ENCODE measurements at places on chromosomes 4 and X.

DNA sequence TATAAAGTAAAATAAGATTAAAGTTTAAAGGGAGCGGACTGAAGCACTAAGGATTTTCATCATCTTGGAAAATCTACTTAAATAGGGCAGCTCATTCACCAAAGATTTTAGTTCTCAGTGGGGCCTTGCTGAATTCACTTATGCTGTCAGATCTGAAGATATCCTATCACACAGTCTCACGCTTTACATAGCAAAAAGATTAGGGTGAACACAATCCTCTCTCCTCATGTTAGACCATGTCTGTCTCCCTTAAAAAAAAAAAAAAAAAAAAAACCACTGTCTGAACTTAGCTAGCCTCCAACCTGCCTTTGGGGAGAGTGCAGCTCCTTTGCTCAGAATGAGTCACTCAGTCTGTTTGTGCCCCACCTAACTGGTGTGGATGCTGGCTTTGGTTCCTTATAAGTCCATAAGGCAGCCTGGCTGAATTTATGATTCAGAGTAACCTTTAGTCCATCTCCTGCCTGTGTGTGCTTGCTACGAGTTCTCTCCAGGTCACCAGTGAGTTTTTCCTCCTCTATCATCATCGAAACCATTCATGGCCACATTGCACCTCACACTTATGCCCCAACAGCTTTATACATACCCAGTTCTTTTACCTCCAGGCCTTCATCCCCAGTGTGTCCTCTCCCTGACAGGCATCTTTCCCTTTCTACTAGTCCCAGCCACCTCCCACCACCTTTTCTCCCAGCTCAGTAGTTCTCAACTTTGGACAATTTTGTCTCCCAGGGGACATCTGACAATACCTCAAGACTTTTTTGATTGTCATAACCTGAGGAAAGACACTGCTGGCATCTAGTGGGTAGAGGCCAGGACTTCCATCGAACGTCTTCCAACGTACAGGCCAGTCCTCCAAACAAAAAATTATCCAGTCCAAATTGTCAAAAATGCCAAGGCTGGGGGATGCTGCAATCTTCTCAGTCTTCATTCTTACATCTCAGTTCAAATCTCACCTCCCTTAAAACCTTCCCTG lies 220.7 kb upstream of the EMCN start:
- DNase-seq = peak; percentile 96

GRCh38 chr4:31548823-31549222 lies 828.7 kb downstream of the PCDH7 start:
- DNase-seq = no peak

DNA sequence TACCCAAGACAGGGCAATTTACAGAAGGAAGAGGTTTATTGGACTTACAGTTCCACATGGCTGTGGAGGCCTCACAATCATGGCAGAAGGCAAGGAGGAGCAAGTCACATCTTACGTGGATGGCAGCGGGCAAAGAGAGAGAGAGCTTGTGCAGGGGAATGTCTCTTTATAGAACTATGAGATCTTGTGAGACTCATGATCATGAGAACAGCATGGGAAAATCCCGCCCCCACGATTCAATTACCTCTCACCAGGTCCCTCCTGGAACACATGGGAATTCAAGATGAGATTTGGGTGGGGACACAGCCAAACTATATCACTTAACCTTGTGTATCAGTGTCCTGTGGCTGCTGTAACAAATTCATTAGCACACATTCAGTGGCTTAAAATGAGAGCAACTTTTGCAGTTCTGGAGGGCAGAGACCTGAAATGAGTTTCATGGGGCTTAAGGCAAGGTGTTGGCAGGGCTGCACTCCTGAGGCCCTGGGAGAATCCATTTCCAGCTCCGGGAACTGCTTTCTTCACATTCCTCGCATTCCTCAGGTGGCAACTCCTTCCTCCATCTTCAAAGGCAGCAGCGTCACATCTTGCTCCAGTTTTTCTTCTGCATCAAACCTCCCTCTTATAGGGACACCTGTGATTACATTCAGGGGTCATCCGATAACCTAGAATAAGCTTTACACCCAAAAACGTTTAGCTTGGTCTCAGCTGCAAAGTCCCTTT lies 22.3 kb upstream of the NSG1 start:
- DNase-seq = no peak

GRCh38 chr4:40998675-40999358 lies 215.5 kb downstream of the APBB2 start:
- DNase-seq = peak; percentile 58

DNA sequence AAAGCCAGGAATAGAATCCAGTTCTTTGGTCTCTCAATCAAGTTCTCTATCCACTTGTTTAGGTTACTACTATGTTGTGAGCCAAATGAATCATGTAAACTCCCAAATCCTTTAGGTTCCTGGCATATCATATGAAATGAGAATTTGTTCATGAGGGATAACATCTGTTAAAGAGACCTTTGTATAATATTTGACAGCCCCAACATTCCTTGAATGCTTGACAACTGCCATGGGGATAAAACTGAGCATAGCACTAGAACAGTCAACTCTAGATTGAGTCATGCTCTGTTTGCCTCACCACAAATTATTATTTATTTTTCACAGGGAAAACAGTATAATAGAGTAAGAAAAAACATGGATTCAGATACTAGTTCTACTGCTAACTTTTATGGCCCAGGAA lies 93.3 kb downstream of the NAA11 start:
- DNase-seq = no peak
